ENCODE measurements at places on chromosomes 3 and 15.
A peak's percentile ranks its signal among the peaks of the same experiment; 100 is the strongest.

GRCh38 chr3:184786280-184786941 lies 25.6 kb upstream of the VPS8 start:
- no peak for DNase-seq

GRCh38 chr3:59728587-59728908 lies 678.7 kb upstream of the CFAP20DC start:
- no peak for DNase-seq

GRCh38 chr3:113423699-113424098 lies 17.6 kb downstream of the CFAP44 start:
- peak; percentile 20 for DNase-seq

GRCh38 chr15:101107101-101107500 lies 144.7 kb downstream of the CHSY1 start:
- no peak for DNase-seq

DNA sequence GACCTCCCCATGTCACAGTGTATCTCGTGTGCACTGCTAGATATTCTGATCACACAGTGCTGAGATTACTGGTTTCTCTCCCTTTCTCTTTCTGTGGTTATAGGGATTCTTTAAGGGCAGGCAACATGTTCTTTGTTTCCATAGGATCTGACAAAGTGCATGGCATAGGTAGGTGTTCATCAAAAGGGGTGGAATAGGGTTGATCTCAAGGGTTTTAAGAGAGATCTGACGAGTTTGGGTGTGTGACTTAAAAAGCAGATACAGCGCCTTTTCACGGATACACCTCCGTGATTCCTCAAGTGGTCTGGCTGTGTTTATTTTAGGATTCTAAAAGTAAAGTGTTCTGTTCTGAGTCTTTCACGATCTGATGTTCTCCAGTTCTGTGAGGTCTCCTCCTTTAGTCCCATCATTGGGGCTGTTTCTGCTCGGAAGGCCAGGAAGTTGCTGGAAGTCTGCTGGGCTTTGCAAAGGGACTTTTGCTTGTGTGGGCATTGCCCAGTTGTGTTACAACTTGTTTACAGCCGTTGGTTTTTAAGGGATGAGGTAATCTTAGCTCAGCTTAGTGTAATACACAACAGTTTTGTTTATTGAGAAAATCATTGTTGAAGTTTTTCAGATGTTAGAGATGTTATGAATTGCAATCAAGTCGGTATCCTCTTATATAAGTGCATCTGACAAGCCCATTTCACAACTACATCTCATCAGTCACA lies 34.8 kb downstream of the IGF1R start:
- no peak for DNase-seq

DNA sequence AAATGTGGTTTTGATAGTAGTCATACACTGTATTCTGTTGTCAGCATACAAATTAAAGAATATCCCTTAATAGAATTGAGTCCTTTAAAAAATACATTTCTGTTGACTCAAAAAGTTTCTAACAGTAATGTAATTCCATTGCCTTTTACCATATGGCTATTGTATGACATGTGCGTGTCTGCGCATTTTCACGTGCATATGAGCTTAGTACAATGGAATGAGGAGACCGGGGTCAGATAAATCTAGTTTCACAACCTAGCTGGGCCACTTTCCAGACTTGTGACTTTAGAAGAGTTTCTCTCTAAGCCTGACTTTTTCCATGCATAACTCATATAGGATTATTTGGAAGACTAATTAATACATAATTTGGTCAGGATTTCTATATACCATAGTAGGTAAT lies 38.7 kb downstream of the ZBTB38 start:
- no peak for DNase-seq

DNA sequence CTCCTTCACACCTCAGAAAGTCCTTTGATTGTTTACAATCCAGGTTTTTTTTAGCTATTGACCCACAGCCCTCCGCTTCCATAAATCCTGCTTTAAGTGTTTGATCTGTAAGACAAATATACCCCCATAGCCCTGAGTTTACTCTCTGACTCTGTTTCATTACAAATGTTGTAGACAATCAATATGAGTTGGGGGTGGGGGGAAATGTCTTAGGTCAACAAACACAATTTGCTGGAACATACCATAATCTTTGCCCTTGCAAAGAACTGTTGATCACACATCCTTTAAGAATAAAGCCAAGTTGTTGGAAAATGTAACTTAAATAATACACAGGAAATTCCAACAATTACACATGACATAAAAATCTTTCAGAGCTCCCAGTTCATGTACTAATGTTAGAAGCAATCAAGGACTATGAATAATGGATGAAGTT lies 301.8 kb upstream of the SEMA6D start:
- no peak for DNase-seq

GRCh38 chr15:40637221-40637745 lies 43.2 kb downstream of the KNL1 start:
- DNase-seq: no peak

DNA sequence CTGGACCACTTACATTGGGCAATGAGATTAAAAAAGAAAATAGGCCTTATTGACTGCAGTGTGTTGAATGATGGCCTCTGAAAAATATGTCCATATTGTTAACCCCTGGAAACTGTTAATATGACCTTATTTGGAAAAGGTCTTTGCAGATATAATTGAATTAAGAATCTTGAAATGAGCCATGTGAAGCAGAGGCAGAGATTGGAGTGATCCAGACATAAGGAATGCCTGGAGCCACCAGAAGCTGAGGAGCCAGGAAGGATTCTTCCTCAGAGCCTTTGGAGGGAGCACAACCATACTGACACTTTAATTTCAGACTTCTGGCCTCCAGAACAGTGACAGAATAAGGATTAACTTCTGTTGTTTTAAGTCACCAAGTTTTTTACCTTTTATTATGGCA lies 510.4 kb upstream of the AGTR1 start:
- DNase-seq: no peak
